ENCODE measurements at places on chromosomes 4 and X.

GRCh38 chr4:24559889-24560288 is 24.5 kb downstream of the DHX15 start:
- no peak for DNase-seq

DNA sequence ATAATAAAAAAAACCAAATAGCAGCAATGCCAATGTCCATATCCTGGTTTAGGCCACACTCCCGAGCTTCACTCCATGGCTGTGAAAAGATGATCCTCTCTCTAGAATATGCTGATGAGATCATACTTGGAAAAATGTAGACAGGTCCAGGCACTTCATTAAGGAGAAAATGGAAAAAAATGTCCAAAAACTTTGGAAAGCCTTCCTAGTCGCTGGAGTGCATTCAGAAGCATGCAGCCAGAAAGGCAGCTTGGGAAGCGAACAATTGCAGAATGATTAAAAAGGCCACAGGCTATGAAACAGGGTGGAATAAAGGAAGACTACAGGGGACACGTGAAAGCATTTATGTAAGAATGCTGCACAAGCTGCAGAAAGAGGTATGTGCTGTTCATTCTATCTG is 165.6 kb upstream of the HCCS start:
- DNase-seq: no peak

GRCh38 chr4:143559757-143560147 is 46.2 kb downstream of the SMARCA5 start:
- DNase-seq: no peak

DNA sequence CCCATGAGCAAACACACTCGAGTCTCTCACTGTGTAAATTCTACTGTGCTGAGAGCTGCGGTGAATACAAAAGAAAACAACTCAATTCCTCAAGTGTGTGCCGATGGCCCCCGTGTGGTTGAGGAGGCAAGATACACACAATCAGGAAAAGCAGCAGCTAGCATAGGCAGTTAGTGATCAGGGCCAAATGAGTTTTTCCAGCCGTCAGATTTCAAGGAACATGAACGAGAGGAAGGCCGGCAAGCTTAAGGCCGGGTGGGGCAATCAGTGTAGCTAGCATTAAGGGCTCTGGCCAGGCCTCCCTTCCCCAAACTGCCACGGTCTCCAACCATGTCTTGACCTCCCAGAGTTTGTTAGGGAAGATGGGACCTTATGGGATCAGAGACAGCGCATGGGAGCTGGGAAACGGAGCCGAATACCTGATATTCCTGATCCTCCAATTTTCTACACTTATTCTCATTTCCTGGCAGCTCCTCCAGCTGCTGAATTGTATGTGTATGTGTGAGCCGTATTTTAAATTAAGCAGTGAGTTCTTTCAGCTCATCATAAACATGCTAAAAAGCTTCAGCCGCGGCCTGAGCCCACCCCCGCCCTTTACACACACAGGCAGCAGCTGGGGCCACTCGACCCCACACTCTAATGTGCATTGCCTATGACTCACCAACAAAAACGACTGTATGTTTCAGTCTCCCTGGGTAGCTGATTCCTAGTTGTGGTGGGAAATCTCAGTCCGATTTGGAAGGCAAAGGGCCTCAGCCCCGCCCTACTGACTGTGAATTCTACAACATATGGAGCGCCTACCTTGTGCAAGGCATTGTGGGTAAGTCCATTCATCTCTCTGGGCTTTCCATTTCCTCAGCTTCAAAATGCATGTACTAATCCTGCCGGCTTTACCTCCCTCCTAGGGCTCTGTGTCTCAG is 59.9 kb downstream of the RTL9 start:
- no peak for DNase-seq

GRCh38 chrX:30151964-30152363 is 63.4 kb upstream of the MAGEB2 start:
- no peak for DNase-seq

DNA sequence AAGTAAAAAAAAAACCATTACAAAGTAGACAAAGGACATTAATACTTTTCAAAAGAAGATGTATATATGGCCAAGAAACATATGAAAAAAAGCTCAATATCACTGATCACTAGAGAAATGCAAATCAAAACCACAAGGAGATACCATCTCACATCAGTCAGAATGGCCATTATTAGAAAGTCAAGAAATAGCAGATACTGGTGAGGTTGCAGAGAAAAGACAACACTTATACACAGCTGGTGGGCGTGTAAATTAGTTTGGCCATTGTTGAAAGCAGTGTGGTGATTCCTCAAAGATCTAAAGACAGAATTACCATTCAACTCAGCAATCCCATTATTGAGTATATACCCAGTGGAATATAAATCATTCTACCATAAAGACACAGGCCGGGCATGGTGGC is 39.3 kb downstream of the TASL start:
- no peak for DNase-seq

DNA sequence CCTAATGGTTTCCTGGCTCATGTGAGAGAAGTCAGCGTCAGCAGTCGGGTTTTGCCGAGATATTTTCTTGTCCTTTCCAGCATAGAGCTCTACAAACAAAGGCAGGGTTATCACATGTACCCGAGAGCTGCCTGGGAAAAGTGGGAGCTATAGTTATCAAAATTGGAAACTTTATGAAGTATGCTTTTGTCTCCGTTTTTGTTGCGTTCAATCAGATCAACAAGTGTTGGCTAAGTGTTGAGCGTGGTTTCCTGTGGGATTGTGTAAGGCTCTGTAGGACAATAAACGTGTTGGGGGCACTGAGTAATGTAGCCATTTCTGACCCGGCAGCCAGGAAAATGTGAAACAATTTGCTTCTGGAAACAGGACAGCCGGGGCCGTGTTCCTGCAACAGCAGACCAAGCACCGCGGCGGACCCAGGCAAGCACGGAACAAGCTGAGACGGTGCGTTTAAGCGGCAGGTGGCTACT is at the start of gene BMX:
Gene BMX, plus strand, starts transcription at position 311 of the 470 bp plus-strand sequence. CDS start 7,547 bp downstream, outside the sequence.
- no peak for DNase-seq

DNA sequence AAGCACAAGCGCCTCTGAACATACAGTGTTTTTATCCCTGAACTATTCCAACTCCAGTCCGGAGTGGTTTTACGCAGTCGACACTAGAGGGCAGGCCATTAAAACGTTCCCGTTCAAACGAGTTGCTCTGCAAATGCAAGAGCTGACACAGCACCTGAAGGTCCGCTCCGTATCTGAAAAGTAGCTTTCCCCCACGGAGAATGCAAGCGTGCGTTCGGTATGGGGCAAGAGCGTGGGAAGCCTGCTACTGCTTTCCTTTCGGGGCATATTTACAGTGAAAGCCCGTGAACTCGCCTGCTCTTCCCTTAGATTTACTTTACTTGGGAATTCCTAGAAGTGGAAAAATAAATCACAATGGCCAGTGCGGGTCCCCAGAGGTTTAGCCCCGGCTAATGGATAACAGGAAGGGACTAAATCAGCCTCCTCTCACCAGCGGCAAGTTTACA is 190.8 kb downstream of the TSPAN5 start:
- DNase-seq: peak; percentile 22

DNA sequence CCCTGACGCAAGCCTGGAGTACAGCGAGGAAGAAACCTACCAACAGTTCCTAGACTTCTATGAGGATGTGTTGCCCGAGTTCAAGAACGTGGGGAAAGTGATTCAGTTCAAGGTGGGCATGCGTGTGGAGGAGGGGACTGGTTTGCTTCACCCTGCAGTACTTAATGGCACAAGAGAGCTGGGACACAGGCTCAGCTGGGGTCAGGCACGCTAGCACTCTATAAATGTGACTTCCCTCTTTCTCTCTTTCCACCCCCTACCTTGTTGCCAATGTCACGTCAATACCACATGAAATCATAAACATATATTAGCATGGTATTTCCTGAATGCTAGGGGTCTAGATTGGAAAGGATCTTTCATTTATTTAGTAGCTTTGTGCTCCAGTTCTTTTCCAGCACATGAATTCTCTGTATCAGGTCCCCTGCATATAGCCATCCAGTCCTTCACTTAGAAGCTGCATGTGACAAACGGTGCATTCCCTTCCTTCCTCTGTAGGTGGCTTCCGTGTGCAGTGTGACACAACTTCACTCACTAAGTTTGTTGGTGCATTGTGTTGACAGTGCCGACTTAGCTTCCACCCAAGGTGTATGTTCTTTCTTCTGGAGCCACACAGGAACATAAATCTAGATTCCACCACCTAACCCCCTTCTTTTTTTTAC is 25.6 kb downstream of the ZRSR2 start:
- DNase-seq: no peak

- no peak for DNase-seq
Observed at GRCh38 chr4:163558539-163559044, 64.1 kb downstream of the TMA16 start.

DNA sequence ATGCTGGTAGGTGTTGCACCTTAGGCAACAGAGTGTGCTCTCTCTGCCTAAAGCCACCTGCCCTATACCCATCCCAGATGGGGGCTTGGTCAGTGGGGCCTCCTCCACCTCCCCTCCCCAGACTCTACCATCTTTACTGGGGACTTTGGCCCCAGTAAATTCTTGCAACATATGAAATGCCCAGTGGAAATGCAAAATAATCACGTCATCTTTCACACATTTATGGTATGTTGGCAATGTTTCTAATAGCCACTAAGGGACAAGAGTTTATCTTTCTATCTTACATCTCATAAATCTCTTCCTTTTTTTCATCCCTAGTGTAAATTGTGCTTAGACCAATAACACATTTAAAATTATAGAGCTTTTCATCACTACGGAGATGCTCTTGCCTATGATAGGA is 103.0 kb upstream of the MAML3 start:
- DNase-seq: no peak

DNA sequence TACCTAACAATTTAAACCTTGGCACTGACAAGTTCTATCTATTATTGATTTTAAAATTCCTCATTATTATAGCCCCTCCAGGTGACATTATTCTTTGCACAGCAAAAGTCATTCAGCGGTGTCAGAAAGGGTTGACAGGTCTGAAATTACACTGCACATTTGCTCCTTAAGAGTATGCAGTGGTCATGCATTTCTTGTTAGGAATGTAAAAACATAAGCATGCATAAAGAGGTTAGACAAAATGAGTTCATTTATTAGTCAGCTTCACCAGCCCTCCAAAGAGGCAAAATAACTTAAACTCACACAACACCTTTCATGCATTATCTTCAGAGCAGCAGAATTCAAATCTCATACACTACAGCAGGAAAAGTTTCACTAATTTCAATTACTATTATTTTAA is 158.8 kb downstream of the HNRNPD start:
- DNase-seq: no peak

- DNase-seq: peak; percentile 41
Observed at GRCh38 chr4:82415922-82416365, 14.3 kb downstream of the HNRNPDL start.

DNA sequence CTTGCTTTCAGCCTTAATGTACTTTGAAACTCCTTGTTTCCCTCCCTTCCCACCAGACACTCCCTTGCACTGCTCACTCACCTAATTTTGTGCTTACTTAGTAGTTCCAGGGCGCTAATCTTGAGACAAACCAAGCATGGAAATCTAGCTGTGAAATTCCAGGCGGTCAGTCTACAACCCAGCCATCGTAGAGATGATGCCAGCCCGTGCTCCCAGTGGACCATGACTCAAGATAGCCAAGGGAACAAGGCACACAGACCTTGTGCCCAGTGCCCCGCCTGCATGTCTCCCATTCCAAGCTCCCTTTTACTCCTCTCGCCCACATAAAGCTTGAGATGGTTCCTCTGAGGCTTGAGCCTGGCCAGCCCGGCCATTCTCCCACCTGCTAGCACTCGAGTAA is 11.1 kb downstream of the TREX2 start:
- no peak for DNase-seq

DNA sequence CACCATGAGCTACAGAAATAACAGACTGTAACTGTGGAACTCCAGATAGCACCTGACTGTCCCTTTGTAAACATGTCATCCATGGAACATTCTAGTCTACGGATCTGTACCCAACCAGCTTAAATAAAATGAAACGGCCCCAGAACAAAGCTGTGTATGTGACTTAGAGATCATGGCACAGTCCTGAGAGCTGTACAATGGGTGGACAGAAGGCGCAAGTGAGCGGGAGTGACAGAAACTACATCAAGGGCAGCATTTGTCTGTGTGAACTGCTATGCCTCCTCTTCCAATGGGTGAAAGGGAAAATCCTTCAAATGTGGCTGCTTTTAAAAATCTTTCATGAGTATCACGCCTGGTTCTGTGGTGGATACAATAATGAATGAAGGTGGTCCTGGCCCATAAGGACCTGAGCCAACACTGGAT is 72.5 kb downstream of the FAT1 start:
- no peak for DNase-seq

GRCh38 chr4:10977534-10977933 is 293.0 kb upstream of the CLNK start:
- no peak for DNase-seq

- peak; percentile 52 for DNase-seq
Observed at GRCh38 chr4:89894649-89895550, at the start of gene MMRN1. Gene MMRN1, plus strand, starts transcription at chr4:89894854. Its CDS starts 118 bp downstream, at chr4:89894972.
